ENCODE measurements at places on chromosomes 4 and X.

- peak; percentile 5 for DNase-seq
Observed at GRCh38 chrX:23732704-23733103, 10.4 kb downstream of the ACOT9 start.

GRCh38 chrX:38982370-38982769 is 181.1 kb downstream of the MID1IP1 start:
- DNase-seq = no peak

GRCh38 chrX:150761176-150761818 is 68.1 kb downstream of the MTMR1 start:
- DNase-seq = no peak

DNA sequence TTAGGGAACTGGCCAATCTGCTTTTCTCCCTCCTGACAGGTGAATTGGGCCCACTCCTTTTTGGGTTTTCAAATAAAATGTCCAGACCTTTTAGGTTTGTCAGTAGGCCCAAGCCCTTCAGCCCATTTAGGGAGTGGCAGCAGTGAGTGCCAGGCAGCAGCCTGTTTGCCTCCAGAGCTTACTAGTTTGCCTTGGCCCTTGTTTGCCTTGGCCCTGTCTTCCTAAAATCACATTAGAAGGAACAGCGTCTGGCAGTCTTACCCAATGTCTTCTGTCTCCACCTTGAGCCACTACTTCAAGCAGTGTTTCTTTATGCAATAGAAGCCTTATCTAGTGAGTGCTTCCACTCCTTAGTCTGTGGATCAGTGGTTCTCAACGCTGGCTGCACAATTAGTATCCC is 117.1 kb downstream of the TMEM164 start:
- no peak for DNase-seq

DNA sequence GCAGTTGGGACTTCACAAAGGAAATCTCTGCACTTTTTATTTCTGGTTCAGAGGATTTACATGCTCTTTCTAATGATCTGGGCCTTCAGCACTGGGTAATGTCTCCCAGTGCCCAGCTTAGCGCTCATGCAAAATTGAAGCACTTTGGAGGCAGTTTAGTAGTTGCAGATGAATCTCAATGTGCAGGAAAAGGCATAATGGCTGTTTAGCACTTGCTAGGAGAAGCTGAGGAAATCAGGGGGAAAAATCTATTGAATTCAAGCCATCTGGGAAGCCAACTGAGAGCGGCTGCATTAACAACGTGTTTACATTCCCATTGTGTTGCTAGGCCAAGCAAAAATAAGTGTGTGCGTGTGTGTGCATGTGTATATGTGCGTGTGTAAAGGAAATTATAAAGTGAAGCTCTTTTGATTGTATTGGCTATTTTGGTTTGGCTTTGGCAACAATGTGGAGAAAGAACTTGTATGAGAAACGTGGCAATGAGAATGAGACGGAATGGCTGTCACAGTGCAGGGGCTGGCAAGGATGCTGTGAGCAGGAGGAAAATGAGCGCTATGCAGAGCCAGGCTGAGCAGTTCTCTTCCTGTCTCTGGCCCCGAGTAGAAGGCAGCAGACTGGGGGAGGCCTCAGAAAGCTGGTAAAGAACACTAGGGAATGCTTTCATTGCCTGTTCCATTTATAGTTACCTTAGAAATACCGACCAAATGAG is 231.5 kb downstream of the UNC5C start:
- no peak for DNase-seq
